Renal cortex interstitium (tissue), 15 donors: ENCODE measurements at places on chromosomes 4 and X. TPM values are rescaled to one million over a fixed set of nuclear protein-coding genes. Genes with fewer than 3 reads are reported as not detected.

SOWAHB gene
- polyA plus RNA-seq: 4.6 TPM

SPANXA2 gene
- polyA plus RNA-seq: not detected

SPACA5B gene
- polyA plus RNA-seq: 0.86 TPM

TMEM35A gene
- polyA plus RNA-seq: 8.9 TPM

CLIC2 gene
- polyA plus RNA-seq: 3.0 TPM

CPZ gene
- polyA plus RNA-seq: 19.2 TPM

CDX4 gene
- polyA plus RNA-seq: not detected

CFAP99 gene
- polyA plus RNA-seq: 1.5 TPM
